ENCODE measurements at places on chromosomes 3 and 15.

DNA sequence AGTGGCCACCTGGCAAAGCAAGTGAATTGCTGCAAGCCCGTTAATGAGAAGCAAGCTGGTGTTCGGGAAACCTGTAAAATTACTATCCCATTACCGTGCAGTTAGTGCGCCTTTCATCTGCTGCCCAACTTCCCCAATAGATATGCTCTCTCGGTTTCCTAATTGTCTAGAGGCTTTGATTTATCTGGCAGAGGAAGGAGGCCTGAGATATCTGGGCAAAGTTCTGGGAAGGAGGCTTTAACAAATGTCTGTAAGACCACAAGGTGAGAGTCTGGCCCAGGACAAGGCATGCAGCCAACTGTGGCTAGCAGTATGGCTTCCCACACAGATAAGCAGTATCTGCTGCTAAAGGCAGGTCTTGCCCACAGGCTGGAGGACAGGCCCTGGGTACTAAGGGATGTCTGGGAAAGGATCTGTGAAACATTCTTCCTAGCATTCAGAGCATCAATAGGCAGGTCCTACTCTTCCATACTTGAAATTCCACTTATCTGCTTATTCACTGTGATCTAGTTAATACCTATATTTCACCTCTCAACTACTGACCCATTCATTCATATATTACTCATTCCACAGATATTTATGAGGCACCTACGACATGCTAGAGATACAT is 130.0 kb upstream of the SLC2A2 start:
- no peak for DNase-seq

- DNase-seq = no peak
These were observed 204.8 kb downstream of the CDIN1 start for GRCh38 chr15:36784098-36784670.

GRCh38 chr3:157127831-157128767 is 31.8 kb downstream of the CCNL1 start:
- no peak for DNase-seq

DNA sequence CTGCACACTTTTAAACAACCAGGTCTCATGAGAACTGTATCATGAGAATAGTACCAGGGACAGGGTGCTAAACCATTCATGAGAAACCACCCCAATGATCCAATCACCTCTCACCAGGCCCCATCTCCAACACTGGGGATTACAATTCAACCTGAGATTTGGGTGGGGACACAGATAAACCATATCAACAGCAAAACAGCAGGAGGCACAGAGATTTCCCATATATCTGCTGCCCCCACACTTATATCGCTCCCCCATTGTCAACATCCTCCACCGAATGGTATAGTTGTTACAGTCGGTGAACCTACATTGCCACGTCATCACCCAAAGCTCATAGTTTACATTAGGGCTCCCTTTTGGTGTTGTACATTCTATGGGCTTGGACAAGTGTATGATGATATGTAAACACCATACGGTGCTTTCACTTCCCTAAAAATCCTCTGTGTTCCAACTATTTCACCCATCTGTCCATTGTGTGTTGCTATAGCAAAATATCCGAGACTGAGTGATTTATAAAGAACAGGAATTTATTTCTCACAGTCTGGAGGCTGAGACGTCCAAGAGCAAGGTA is 224.8 kb downstream of the FAM43A start:
- DNase-seq = no peak

GRCh38 chr3:17632401-17633100 is 109.9 kb downstream of the TBC1D5 start:
- no peak for DNase-seq

DNA sequence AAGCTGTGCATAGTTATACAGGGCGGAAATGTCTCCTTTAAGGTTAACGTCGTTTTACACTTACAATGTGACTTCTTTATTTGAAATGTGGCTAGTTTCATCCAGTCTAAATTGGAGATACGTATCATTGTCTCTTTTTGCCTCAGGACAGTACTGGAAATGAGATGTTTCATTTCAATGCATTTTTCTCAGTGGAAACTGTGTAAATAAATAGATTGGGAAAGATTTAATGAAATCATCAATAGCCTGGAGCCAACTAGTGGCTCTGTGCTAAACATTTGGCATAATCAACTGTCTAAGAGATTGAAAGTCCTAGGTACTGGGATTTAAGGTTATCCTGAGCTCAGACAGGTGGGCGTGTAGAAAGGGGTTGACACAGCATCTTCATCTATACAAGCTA is 691.5 kb upstream of the CCDC54 start:
- DNase-seq = no peak

- DNase-seq = no peak
These were observed 203.2 kb upstream of the ICE2 start for GRCh38 chr15:60682115-60682514.

GRCh38 chr3:129031476-129032215 is 28.9 kb upstream of the GP9 start:
- peak; percentile 9 for DNase-seq

DNA sequence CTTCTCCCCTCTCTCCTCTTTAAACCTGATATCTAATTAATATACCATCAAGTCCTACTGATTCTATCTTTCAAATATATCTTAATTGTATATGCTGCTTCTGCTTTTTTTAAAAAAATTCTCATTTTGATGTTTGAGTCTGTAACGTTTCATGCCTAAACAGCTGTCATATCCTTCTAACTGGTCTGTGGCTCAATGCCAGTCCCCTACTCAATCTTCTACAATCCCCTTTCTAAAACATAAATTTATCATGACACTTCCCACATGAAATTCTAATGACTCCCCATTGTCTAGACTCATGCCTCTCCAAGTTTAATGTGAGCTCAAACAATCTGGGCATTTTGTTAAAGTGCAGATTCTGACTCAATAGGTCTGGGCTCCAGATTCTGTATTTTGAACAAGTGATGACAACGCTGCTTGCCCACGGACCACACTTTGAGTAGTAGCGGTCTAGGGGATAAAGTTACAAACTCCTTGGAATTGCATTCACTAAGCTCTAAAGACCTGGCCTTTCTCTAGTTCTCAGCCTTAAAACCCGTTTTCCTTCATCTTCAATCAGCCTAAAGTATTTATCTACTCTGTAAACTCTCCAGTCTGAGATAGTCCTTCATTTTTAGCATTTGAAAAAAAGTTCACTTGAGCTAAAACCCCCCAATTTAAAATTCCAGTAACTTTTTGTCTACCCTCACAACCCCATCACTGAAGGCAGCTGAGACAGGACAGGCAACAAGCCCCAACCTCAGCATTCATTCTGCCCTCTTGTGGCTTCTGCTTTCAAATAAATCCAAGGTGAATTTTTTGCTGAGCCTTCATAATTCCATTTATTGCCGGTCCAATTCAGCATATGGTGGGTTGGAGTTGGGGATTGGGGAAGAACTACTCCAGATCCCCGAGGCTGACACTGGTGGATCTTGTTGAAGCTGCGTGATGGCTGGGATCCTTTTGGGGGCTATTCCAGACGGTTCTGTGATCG is 88.1 kb upstream of the THRB start:
- peak; percentile 27 for DNase-seq
